ENCODE measurements at places on chromosomes 3 and 15. TPM values are rescaled to one million over a fixed set of nuclear protein-coding genes. Genes with fewer than 3 reads are reported as not detected.

- DNase-seq = no peak
Measured at GRCh38 chr15:63880744-63881143, 47.0 kb upstream of the HERC1 start.

- DNase-seq = no peak
Measured at GRCh38 chr3:18234717-18235335, 190.3 kb downstream of the SATB1 start.

DNA sequence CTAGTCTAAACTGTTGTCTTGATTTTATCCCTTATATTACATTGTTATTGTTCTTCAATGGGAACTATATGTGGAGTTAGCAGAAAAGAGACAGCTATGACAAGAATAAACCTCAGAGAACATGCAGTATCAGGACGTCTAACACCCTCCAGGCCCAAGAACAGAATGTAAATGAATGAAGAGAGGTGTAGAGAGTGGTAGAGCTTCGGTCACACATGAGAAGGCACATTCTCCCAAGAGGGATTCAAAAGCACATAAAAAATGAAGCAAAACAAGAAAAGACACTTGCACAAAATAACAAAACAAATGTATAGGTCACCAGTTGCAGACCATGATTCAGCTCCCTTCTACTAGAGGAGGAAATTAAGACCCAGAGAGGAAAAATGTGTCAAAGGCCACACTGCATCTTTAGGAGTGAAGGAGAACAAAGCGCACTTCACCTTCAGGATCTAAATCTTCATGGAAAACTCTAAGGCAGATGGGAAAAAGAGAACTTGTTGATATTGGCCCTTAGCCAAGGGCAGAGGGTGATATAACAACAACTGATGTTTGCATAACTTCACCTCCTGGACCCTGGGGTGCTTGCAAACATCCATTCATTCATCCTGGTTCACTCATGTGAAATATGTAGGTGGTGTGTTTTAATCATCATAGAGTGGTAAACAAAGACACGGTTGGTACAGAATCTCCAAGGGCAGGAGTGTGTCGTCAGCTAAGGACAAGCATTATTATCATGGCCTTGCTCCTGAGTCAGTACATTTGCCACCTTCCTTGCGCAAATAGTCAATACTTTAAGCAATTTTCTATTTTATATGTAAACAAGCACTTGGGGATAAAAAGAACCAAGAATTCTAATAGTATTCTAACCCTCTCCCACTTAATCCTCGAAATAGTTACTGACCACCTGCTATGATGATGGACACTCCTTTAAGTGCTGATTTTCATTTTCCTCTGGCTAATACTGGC, 8.8 kb downstream of the NEK10 start:
- no peak for DNase-seq

Gene LRTM1
- total RNA-seq = not detected

Gene SV2B
- total RNA-seq = 5.0 TPM
